ENCODE measurements at places on chromosomes 6 and 20.

DNA sequence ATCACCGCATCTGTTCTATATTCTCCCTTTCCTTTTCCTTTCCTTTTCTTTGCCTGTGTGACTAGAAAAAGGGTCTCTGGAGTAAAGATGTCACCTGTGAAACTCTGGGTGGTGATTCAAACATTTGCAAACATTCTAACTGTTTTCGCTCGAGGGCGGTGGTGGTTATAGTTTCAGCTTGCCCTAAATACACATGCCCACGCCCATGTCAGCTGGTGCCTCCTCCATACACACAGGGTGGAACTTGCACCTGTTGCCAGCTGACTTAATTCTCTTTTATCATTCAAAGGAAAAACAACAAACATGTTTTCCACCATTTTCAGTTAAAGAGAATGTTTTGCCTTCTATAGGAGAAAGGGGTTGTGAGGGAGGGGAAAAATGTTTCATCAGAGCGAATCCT is 381.9 kb upstream of the ARID1B start:
- peak; percentile 12 for DNase-seq

- DNase-seq: no peak
These were observed 11.4 kb downstream of the IYD start for GRCh38 chr6:150380256-150380655.

- DNase-seq: no peak
These were observed 20.8 kb upstream of the MLN start for GRCh38 chr6:33824461-33825154.

DNA sequence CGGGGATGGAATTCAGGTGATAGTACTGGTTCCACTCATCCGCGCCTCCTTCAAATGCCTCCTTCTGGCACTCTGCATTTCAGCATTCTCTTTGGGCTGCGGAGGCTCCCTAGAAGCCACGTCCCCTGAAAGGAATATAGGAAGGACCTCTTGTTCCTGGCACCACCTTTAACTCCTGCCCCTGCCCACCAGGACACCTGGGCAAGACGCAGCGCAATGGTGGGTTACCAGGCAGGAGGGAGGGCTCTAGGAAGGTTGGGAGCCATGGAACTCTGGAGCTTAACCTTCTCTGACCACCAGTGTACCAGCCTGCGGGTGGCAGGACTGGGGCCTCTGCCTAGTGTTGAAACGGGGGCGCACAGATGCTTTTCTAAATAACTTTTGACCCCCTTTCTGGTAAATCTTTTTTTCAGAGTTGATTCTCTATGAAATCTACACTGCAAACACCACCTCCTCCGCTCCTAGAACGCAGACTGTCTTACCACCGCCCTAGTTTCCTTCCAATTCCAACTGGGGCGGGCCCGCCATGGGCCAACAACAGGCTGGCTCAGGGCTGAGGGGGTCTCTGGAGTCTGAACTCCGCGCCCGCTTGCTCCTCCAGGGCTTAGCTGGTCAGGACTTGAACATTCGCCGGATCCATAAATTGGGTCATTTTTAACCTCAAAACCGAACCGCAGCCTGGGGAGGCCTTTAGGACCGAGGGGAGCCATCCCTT is 871 bp upstream of the SYNDIG1 start:
- DNase-seq: no peak

GRCh38 chr6:164344801-164345291 is 930.3 kb downstream of the QKI start:
- DNase-seq: no peak

GRCh38 chr6:35018746-35019145 is 122.4 kb downstream of the TCP11 start:
- DNase-seq: no peak

DNA sequence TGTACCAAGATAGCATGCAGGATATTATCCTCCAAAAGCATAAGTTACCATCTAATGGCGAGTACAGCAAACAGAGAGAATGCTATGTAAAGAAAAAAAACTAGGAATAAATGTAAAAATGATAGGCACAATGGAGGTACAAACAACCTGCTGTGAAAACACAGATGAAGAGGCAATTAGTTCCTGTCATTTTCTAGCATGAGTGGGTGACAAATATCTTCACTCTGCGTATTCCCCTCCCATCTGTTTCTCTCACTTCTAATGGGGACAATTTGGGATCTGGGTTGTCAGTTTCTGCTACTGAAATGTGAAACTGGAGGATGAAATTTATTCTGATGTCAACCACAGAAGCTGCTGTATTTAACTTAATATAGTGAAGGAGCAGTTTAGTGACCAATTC is 11.7 kb upstream of the PTPRK start:
- no peak for DNase-seq

GRCh38 chr6:75430631-75431325 is 62.8 kb downstream of the FILIP1 start:
- no peak for DNase-seq

- DNase-seq: no peak
These were observed 7.7 kb downstream of the AMD1 start for GRCh38 chr6:110882274-110882619.

GRCh38 chr6:105097288-105097687 is 82.5 kb downstream of the POPDC3 start:
- DNase-seq: no peak

GRCh38 chr6:157767775-157768156 is 55.3 kb upstream of the SNX9 start:
- no peak for DNase-seq

Measured in NCI-H774 (cell line).